ENCODE measurements at places on chromosomes 1 and 21.

GRCh38 chr21:33025489-33026442, at the start of gene OLIG2:
TSS of gene OLIG2 (plus strand) at chr21:33025935. CDS start at chr21:33026863, 928 bp downstream.
- no peak for DNase-seq

GRCh38 chr1:208228550-208228949, 15.6 kb downstream of the PLXNA2 start:
- no peak for DNase-seq

- DNase-seq = no peak
Observed at GRCh38 chr1:110348771-110349170, 9.6 kb downstream of the RBM15 start.

DNA sequence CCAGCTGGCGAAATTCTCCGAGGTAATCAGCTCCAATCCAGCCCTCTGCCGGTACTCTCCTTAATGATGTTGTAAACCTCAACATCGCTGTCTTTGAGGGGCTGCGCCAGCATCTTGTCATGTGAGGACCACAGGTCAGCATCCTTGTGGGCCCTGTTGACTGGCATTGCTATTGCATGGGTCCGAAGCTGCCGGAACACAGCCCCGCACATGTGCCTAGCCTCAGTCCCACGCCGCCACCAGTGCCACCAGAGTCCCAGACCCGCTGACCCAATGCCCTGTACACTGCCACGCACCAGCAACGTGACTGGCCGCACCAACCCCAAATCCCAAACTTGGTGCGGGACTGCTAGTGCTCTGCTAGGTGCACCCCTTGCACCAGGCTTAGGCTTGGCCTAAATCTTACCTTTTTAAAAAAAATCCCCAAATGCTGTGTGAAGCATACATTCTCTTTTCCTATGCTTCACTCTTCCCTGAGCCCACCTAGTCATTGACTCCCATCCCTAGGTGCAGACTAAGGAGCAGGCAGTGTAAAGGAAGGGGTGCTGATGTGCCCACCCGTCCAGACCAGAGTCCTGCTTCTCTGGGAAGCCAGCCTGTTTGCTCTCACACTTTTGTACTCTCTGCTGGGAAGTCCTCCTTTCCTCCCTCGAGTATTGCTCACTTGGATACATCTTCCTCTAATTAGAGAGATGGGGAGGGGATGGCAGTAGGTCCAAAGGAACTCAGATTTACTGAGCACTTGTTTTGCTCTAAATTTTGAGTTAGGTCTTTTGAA, 81.9 kb upstream of the ARTN start:
- no peak for DNase-seq

DNA sequence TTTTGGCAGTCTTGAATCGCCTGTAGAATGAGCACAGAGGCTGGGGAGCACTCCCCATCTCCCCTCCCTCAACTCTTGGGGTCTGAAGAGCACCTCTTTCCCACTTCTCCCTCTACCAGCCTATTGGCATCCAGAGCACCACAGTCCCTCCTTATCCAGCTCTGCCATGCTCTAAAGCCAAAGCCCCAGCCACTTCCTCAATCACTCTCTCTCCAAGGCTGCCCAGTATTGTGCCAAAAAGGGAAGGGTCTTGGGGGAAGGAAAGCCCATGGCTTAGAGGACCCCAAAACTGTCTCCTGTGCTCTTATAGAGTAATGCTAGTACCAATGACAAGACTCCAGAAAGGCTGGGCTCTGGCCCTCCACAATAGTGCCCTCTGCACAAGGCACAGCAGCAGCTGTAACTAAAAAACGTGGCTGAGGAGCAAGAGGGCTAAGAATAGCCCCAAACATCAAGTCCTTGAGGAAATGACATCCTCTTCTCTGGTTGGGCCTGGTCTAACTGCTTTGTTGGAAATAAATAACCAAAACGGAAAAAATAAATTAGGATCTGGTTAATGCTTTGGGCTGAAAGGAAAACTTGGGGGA, 28.4 kb downstream of the SLC27A3 start:
- no peak for DNase-seq

DNA sequence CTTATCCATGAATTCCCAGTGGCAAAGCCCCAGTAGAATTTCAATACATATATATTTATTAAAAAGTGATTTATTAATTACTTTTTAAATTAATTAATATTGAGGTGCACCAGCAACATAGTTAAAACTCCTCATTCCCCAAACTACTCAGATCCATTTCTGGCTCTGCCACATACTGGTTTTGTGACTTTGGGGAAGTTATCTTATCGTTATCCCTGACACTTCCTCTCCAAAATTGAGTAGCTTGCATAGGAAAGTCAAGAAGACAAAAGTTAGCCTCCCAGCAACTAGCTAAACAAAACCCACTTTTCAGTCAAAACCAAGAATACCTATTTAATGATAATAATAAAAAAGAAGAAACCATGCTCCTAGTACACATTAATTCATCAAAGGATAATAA, 35.9 kb downstream of the TCP10L start:
- DNase-seq = no peak

- DNase-seq = no peak
Observed at GRCh38 chr1:43058545-43059360, 100.1 kb upstream of the SLC2A1 start.

- DNase-seq = no peak
Observed at GRCh38 chr1:204507317-204508105, 8.7 kb upstream of the MDM4 start.

DNA sequence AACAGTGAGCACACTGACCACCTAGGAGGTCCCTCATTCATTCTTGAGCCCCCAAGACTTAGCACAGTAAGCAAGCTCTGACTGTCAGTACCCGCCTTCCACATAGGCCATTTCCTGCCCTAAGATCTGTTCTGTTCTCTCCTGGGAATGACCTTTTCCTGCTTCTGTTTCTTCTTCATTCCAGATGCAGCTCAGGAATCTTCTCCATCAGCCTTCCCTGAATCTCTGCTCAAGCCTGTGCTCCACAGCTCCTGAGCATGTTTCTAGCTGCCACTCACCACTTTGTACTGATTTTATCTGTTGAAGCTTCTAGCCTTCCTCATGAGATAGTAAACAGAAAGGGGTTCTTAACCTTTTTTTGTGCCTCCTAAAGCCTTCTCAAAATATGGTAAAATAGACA, 56.6 kb downstream of the ZNF281 start:
- DNase-seq = no peak

GRCh38 chr1:231072041-231072440, 32.0 kb upstream of the FAM89A start:
- no peak for DNase-seq

- DNase-seq = no peak
Observed at GRCh38 chr1:229139331-229140118, 131.4 kb upstream of the RAB4A start.

DNA sequence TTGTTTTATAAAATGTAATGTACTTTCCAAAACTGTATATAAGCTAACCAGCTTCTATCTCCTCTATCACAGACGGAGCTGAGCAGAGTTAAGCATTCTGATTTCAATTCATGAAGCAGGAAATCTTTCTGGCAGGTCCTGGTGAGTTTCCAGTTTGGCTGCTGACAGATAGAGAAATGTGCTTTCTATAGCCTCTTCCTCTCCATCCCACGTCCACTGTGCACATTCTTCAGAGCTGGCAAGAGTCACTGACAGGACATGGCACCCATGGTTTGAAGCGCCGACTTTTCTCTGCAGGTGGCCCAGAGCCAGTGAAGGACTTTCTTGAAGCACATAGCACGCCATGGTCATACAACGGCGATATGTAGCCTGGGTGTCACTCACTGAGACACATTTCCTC, 52.3 kb upstream of the POU2F1 start:
- DNase-seq = no peak

Measured in stimulated activated CD8-positive, alpha-beta memory T cell treated with anti-CD3 and anti-CD28 coated beads, Interleukin-7, amount 100 ng/mL, for 1 hour (primary cell).